Thymus (tissue), 14 donors: ENCODE measurements at places on chromosomes 4 and X. TPM values are rescaled to one million over a fixed set of nuclear protein-coding genes. Genes with fewer than 3 reads are reported as not detected.

DNA sequence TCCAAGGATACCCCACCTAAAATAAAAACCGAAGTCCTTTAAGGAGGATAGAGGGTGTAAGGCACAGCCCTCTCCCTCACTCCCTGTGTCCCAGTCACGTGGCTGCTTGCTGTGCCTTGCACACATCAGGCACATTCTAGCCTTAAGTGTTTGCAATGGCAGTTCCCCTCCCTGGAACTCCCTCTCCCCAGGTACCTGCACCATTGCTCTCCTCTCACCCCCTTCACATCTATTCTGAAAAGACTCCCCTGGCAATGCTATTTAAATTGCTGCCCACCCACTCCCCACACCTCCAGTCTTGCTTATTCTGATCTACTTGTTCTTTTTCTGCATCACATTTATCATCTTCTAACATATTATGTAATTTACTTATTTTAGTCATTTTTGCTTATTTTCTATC, 91.6 kb upstream of the LNX1 start:
- H3K4me3 ChIP-seq: no peak overlapping the region
- no peak for DNase-seq
- no peaks in the 10 kb centered on the region for H3K4me1 ChIP-seq
- no peaks in the 10 kb centered on the region for H3K36me3 ChIP-seq

The MAGED4B gene
- 5.4 TPM for total RNA-seq

GRCh38 chr4:176193938-176194337, 1.4 kb downstream of the SPATA4 start:
- no peaks in the 10 kb centered on the region for H3K36me3 ChIP-seq
- DNase-seq: no peak
- H3K27me3 ChIP-seq: no peaks in the 10 kb centered on the region
- peaks cover 4% of the 10 kb centered on the region for H3K4me1 ChIP-seq
- no peak overlapping the region for H3K27ac ChIP-seq
- no peak overlapping the region for H3K4me3 ChIP-seq

DNA sequence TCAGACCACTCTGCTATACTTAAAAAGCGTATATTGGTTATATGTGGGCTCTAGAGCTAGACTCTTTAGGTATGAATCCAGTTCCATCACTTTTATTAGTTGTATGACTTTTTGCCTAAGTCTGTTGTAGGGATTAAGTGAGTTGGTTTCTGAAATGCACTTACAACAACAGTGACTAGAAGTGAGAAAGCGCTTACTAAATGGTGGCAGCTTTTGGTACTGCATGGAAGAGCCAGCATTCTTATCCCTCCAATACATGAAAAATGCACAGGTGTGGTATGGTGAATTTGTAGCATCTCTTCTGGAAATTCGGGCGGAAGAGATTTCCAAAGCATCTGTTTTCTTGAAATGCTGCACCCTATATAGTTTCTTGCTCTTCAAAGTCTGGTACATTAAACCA, 117.1 kb downstream of the SPANXA1 start:
- no peaks in the 10 kb centered on the region for H3K4me1 ChIP-seq
- H3K27ac ChIP-seq: no peak overlapping the region
- H3K27me3 ChIP-seq: no peaks in the 10 kb centered on the region
- no peak overlapping the region for H3K4me3 ChIP-seq
- DNase-seq: no peak
- H3K36me3 ChIP-seq: no peaks in the 10 kb centered on the region

GRCh38 chr4:37982736-37983135, 22.5 kb downstream of the PTTG2 start:
- no peaks in the 10 kb centered on the region for H3K27me3 ChIP-seq
- H3K4me1 ChIP-seq: peaks cover 39% of the 10 kb centered on the region
- peaks cover 6% of the 10 kb centered on the region for H3K36me3 ChIP-seq
- no peak for DNase-seq
- H3K4me3 ChIP-seq: no peak overlapping the region
- no peak overlapping the region for H3K27ac ChIP-seq

The IL2RG gene
- 91.6 TPM for total RNA-seq

DNA sequence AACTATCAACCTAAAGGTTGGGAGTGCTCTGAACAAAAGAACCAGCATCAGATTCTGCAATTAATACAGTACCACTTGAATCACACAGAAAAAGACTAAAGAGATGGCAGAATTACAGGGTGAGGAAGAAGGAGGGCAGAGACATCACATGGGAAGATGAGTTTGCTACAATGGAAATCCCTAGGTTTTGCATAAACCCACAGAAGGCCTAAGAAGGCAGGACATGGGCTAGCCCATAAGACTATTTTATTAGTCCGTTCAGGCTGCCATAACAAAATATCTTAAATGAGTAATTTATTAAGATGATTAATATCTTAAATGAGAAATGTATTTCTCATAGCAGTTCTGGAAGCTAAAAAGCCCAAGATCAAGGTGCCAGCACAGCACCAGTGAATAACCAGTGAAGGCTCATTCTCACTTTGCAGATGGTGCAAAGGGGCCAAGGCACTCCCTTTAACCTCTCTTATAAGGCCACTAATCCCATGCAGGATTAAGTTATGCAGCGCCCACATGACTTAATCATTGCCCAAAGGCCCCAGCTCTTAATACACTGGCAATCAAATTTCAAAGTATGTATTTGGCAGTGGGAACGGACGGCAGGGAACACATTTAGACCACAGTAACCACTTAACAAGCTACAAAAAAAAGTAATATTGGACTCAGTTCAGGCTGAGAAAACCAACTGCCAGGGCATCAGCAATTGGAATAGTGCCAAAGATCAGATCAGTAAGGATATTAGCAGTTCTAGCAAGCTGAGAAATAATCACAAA, 47.6 kb upstream of the NEUROG2 start:
- no peak for DNase-seq
- H3K4me3 ChIP-seq: no peak overlapping the region
- no peaks in the 10 kb centered on the region for H3K4me1 ChIP-seq
- H3K27me3 ChIP-seq: no peaks in the 10 kb centered on the region

The SRPX2 gene
- total RNA-seq: 1.6 TPM

- H3K27ac ChIP-seq: no peak overlapping the region
- H3K36me3 ChIP-seq: no peaks in the 10 kb centered on the region
- no peaks in the 10 kb centered on the region for H3K4me1 ChIP-seq
- H3K27me3 ChIP-seq: peaks cover 58% of the 10 kb centered on the region
- peak; percentile 8 for DNase-seq
These were observed 36.1 kb upstream of the IQSEC2 start for GRCh38 chrX:53317365-53318069.

DNA sequence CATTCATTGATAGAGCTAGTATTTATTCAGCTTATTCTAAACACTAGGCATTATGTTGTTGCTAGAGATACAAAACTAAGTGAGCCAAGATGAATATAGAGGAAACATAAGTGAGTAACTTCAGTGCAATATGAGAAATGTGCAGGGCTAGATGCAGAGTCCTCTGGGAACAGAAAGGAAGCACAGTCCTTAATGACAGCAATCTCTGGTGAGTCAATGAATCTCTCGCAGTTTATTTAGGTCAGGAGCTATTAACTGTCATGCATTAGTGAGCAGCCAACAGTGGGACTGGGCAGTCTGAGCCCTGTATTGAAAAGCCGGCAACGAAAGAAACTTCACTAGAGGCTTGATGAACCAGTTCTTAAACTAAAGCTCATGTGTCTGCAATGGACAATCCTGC, 598.1 kb upstream of the MAGEB2 start:
- H3K27me3 ChIP-seq: no peaks in the 10 kb centered on the region
- no peak overlapping the region for H3K4me3 ChIP-seq
- no peaks in the 10 kb centered on the region for H3K36me3 ChIP-seq
- no peak overlapping the region for H3K27ac ChIP-seq
- DNase-seq: no peak
- no peaks in the 10 kb centered on the region for H3K4me1 ChIP-seq

DNA sequence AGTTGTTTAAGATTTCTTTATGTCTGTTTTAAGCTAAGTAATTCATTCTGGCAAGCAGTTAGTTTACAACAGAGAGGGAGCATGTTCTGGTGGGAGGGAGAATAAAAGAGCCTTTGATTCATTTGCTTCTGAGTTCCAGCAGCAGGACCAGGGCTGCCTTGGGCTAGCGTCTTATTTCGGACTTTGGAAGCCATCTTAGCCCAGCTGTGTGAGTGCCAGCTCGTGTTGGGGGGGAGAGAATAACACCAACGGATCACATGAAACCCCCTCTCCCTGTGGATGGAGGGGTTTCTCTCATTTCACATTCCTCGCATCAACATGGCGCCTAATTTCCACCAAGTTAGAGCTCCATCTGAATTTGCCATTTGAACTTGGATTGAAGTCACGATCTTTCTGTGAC, 7.4 kb downstream of the GAB1 start:
- no peak overlapping the region for H3K27ac ChIP-seq
- H3K36me3 ChIP-seq: no peaks in the 10 kb centered on the region
- H3K4me3 ChIP-seq: no peak overlapping the region
- H3K4me1 ChIP-seq: peaks cover 5% of the 10 kb centered on the region
- H3K27me3 ChIP-seq: no peaks in the 10 kb centered on the region

GRCh38 chr4:101753721-101754120, 36.8 kb upstream of the BANK1 start:
- H3K27ac ChIP-seq: no peak overlapping the region
- no peaks in the 10 kb centered on the region for H3K27me3 ChIP-seq
- no peak overlapping the region for H3K4me3 ChIP-seq

DNA sequence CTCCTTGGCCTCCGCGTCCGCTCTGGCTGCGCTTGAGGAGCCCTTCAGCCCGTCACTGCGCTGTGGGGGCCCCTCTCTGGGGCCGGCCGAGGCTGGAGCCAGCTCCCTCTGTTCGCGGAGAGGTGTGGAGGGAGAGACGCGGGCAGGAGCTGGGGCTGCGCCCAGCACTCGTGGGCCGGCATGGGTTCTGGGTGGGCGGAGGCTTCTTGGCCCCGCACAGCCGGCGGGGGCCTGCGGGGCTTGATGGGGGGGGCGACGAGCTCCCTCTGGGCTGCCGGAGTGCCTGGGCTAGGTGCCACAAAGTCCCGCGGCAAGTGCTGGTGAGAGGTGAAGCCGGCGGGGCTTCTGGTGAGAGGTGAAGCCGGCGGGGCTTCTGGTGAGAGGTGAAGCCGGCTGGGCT, 61.9 kb downstream of the ANKRD50 start:
- no peaks in the 10 kb centered on the region for H3K4me1 ChIP-seq
- no peak overlapping the region for H3K27ac ChIP-seq
- DNase-seq: no peak
- H3K27me3 ChIP-seq: no peaks in the 10 kb centered on the region

GRCh38 chr4:186067757-186068385, 1.1 kb upstream of the TLR3 start:
- H3K36me3 ChIP-seq: no peaks in the 10 kb centered on the region
- H3K27ac ChIP-seq: no peak overlapping the region
- H3K4me3 ChIP-seq: no peak overlapping the region
- no peaks in the 10 kb centered on the region for H3K27me3 ChIP-seq
- H3K4me1 ChIP-seq: peaks cover 4% of the 10 kb centered on the region
- peak; percentile 33 for DNase-seq

DNA sequence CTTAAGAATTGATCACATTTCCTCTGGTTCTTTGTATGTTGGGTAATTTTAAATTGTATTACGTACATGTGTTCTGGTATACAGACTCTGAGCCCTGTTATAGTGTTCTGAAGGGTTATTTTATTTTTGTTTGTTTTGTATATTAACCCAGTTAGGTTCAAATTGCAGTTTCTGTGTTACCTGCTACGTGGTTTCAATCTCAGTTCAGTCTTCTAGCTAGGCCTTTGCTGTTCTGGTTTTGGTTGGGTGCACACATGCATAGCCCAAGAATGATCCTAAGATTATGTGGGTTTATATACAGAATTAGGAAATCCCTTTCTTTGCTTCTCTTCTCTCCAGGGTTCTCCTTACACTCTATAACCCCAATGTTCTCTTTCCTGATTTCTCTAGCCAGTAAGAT, 161.0 kb downstream of the PPP1R2C start:
- H3K4me1 ChIP-seq: no peaks in the 10 kb centered on the region
- H3K36me3 ChIP-seq: no peaks in the 10 kb centered on the region
- H3K27ac ChIP-seq: no peak overlapping the region
- no peak overlapping the region for H3K4me3 ChIP-seq
- no peaks in the 10 kb centered on the region for H3K27me3 ChIP-seq
- DNase-seq: no peak

DNA sequence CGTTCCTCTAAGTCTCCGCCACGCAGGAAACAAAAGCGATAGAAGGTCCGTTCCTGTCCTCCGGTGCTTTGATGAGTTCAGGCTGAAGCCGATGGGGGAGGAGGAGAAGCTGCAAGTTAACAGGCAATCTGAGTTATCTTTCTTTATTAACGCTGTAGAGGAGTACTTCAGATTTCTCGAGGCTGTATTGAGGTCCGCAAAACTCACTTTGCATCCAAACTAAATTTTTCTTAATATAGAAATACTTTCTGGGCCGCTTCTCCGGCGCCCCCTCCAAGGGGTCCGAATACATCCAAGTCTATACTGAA, 395 bp upstream of the SOWAHB start:
- no peaks in the 10 kb centered on the region for H3K36me3 ChIP-seq
- H3K27me3 ChIP-seq: peaks cover 41% of the 10 kb centered on the region
- peak overlapping the region; percentile 18 for H3K4me3 ChIP-seq
- H3K27ac ChIP-seq: no peak overlapping the region
- H3K4me1 ChIP-seq: peaks cover 15% of the 10 kb centered on the region
- no peak for DNase-seq

DNA sequence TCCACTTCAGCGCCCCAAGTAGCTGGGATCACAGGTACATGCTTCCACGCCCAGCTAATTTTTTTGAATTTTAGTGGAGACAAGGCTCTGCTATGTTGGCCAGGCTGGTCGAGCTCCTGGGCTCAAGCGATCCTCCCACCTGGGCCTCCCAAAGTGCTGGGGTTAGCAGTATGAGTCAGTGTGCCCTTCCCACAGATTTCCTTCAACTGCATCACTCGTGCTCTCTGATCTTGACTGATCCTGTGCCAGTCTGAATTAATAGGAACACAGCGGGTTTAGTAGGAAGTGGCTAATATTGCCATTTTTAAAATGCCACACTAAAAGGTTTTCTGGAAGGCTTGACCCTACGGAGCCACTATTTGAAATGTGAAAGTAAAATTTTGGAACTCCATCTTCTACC, 4.3 kb upstream of the SHROOM2 start:
- no peak for DNase-seq
- no peak overlapping the region for H3K27ac ChIP-seq
- peaks cover 31% of the 10 kb centered on the region for H3K27me3 ChIP-seq

GRCh38 chr4:151012820-151013219, 2.3 kb downstream of the LRBA start:
- peaks cover 9% of the 10 kb centered on the region for H3K4me1 ChIP-seq
- H3K27me3 ChIP-seq: no peaks in the 10 kb centered on the region
- H3K36me3 ChIP-seq: no peaks in the 10 kb centered on the region
- peak overlapping the region; percentile 86 for H3K4me3 ChIP-seq
- no peak overlapping the region for H3K27ac ChIP-seq
- DNase-seq: no peak

DNA sequence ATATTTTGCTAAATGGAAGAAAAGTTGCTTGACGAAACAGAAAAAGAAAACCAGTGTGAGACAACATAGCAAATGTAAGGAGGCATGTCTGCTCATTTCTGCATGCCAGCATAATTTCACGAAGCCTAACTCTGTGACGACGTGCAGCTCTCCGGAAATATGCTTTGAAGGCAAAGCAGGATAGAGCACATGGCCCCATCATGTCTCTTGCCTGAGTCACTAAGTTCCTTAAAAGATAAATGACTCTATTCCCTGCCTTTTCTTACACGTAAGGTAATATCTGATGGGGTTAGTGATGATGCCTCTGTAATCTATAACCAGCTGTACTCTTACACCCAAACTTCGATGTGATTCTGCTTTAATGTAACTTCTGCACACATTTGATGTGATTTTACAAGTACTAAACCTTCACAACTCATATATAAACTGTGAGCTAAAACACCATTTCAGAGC, 64.5 kb downstream of the ANXA3 start:
- no peak overlapping the region for H3K27ac ChIP-seq
- no peak overlapping the region for H3K4me3 ChIP-seq
- peaks cover 34% of the 10 kb centered on the region for H3K4me1 ChIP-seq
- no peaks in the 10 kb centered on the region for H3K36me3 ChIP-seq

GRCh38 chrX:135432881-135433521, 11.3 kb downstream of the SMIM10L2A start:
- no peaks in the 10 kb centered on the region for H3K36me3 ChIP-seq
- DNase-seq: no peak
- no peaks in the 10 kb centered on the region for H3K4me1 ChIP-seq
- no peaks in the 10 kb centered on the region for H3K27me3 ChIP-seq
- no peak overlapping the region for H3K4me3 ChIP-seq
